ENCODE measurements at places on chromosomes 4 and X.

DNA sequence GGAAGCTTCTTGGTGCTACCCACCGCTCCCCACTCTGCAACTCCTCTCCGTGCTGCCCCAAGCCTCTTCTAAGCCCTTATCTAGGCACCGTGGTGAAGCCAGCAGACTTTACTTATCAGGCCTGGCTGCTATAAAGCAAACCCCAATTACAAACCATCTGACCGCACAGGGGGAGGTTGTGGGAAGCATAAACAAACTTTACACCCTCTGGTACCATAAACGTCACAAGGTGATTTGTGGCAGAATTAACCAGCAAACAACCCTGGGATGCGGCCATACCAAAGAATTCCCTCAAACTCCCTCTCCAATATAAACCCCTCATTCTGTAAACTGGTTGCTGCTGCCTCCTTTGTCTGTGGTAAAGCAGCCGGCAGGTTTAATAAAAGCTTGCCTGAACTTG, 55.2 kb downstream of the MAGEC2 start:
- no peak for DNase-seq

- DNase-seq: no peak
Observed at GRCh38 chr4:75040703-75041102, 107.8 kb downstream of the PARM1 start.

- peak; percentile 36 for DNase-seq
Observed at GRCh38 chrX:103626855-103627254, 1.9 kb upstream of the TCEAL1 start.

DNA sequence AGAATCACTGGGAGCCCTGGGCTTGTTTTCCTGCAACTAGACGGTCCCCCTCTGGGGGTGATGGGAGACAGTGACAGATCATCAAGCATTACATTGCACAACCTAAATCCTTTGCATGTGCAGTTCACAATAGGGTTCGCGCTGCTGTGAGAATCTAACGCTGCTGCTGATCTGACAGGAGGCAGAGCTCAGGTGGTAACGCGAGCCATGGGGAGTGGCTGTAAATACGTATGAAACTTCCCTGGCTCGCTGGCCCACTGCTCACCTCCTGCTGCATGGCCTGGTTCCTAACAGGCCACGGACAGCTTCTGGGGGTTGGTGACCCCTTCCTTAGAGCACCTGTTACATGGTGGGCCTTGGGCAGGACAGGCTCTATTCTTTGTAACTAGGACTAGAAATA, 10.4 kb downstream of the PAQR3 start:
- no peak for DNase-seq

DNA sequence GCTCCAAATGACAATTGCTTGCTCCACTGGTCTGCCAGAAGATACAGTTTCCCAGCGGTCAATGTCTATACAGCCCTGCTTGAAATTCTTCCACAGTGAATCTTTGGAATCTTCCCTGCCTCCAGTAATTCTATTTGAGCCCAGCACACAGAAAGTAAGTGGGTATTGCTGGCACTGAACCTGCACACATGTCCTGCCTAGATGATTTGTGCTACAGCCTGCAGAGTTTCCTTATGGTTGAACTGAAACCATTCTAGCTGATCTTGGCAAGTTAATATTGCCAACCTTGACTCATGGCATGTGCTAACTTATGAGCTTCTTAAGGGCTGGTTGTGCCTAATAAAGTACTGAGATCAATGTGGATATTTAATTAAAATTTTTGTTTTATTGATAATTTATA, 553.8 kb upstream of the GNPDA2 start:
- no peak for DNase-seq

DNA sequence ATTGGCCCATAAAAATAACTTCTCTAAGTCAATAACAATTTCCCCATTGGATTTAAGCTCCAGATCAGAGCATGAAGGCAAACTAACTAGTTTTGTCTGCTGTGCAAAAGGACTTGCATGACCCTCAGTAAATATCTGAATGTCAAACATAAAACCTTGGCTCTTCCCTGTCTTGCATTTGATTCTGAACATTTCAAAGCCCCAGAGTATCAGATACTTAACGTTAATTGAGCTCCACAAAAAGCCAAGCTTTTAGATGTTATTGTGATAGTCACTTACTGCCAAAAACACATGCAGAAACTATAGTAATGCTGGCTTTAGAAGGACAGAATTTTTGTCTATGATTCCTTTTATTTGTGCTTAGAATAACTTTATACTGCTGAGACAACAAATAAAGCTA, 664.2 kb downstream of the ADGRL3 start:
- no peak for DNase-seq

GRCh38 chr4:85790582-85790981, 315.6 kb downstream of the ARHGAP24 start:
- DNase-seq: no peak
